Central memory CD8-positive, alpha-beta T cell (primary cell): ENCODE measurements at places on chromosomes 16 and 17.

- no peak for DNase-seq
- peaks cover 28% of the 10 kb centered on the region for H3K4me1 ChIP-seq
- no peak overlapping the region for H3K4me3 ChIP-seq
- H3K27ac ChIP-seq = no peak overlapping the region
Measured at GRCh38 chr16:11177578-11178160, 78.3 kb downstream of the SOCS1 start.

DNA sequence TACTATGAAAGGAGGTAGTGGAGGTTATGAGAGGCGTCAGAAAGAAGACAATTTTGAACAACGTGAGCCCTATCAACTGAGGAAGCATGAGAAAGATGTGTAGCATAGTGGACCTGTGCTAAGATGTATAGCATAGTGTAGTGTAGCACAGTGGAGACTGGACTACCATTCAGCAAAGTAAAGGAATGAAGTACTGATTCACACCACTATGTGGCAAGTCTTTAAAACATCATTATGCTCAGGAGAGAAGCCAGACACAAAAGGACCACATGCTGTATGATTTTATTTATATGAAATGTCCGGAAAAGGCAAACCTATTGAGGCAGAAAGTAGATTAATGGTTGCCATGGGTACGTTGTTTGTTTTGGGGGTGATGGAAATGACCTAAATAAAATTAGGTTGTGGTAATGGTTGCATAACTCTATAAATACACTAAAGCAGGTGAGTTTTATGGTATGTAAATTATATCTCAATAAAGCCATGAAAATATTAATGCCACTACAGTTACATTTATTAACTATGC is 20.4 kb upstream of the XYLT1 start:
- no peak for DNase-seq
- H3K4me3 ChIP-seq = no peak overlapping the region
- H3K4me1 ChIP-seq = no peaks in the 10 kb centered on the region
- peaks cover 11% of the 10 kb centered on the region for H3K27me3 ChIP-seq
- no peaks in the 10 kb centered on the region for H3K36me3 ChIP-seq
- no peak overlapping the region for H3K27ac ChIP-seq

GRCh38 chr17:68141050-68141449 is 105.5 kb downstream of the KPNA2 start:
- no peak overlapping the region for H3K4me3 ChIP-seq
- H3K27me3 ChIP-seq = no peaks in the 10 kb centered on the region
- H3K27ac ChIP-seq = peak overlapping the region; percentile 36

- H3K27me3 ChIP-seq = no peaks in the 10 kb centered on the region
- no peak overlapping the region for H3K4me3 ChIP-seq
- H3K27ac ChIP-seq = no peak overlapping the region
- no peak for DNase-seq
- H3K36me3 ChIP-seq = no peaks in the 10 kb centered on the region
- H3K4me1 ChIP-seq = no peaks in the 10 kb centered on the region
Measured at GRCh38 chr16:26133416-26134093, 441.8 kb downstream of the HS3ST4 start.

- no peak for DNase-seq
- peaks cover 16% of the 10 kb centered on the region for H3K4me1 ChIP-seq
- H3K36me3 ChIP-seq = peaks cover 6% of the 10 kb centered on the region
- no peak overlapping the region for H3K4me3 ChIP-seq
Measured at GRCh38 chr16:2960183-2961010, 3.7 kb upstream of the KREMEN2 start.

- peaks cover 13% of the 10 kb centered on the region for H3K36me3 ChIP-seq
- peaks cover 5% of the 10 kb centered on the region for H3K4me1 ChIP-seq
- no peaks in the 10 kb centered on the region for H3K27me3 ChIP-seq
- DNase-seq = no peak
- peak overlapping the region; percentile 51 for H3K27ac ChIP-seq
Measured at GRCh38 chr17:31535581-31535981, 144.1 kb downstream of the RAB11FIP4 start.

DNA sequence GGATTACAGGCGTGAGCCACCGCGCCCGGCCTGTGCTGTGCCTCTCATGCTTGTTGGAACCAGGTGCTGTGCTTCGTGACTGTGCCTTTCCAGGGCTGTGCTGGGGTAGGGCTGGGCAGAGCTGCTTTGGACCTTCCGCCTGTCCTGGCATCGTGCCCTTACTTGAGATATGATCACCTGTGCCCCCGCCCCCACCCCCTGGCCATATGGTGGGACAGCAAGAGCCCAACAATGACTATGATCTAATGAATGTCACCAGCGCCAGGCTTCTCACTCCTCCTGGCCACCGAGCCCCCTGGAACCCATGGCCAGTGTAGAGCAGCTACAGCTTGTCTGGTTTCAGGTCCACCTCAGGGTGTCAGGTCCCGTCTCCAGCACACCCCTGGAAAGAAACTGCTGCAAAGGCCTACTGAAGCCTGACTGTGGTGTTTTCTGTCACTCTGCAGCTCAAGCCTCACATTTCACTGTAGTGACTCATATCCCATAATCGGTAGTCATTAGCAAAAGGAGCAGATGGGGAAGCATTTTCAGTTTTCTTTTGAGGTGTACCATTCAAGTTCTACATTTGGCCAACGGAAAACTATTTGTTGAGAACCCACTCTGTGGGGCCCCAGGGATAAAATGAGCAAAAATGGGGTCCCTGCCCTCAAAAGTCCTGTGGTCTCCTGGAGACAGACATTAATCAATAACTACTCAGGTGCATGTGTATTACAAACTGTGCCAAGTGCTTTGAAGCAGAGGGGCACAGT is 22.1 kb downstream of the FCSK start:
- peaks cover 5% of the 10 kb centered on the region for H3K36me3 ChIP-seq
- H3K4me3 ChIP-seq = no peak overlapping the region
- H3K4me1 ChIP-seq = peaks cover 4% of the 10 kb centered on the region
- H3K27me3 ChIP-seq = no peaks in the 10 kb centered on the region
- DNase-seq = no peak

GRCh38 chr17:65064452-65065019 is 8.0 kb upstream of the GNA13 start:
- no peak for DNase-seq
- H3K4me3 ChIP-seq = no peak overlapping the region
- H3K36me3 ChIP-seq = no peaks in the 10 kb centered on the region
- H3K27ac ChIP-seq = no peak overlapping the region
- no peaks in the 10 kb centered on the region for H3K27me3 ChIP-seq
- H3K4me1 ChIP-seq = peaks cover 9% of the 10 kb centered on the region

DNA sequence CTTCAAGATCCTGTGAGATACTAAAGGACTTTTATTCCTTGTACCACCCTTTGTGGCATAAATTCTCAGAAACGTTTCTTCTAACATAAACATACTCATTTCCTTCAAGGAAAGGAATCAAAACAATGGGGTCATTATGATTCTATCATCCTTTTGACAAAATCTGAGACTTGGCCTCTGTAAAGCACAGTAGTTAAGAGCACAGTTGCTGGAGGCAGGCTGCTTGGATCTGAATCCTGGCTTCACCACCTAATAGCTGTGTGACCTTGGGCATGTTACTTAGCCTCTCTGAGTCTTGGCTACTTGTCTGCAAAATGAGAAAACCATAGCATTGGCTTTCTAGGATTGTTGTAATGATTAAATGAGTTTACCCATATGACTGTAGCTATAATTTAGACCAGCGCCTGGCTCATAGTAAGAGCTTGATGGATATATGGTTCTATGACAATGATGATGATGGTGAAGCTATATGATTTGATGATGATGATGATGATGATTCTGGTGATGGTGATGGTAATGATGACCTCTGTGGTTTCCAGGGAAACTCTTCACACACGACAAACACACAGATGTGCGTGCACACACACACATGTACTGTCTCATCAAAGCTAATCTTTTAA is 6.1 kb upstream of the KRT31 start:
- H3K27ac ChIP-seq = peak overlapping the region; percentile 8
- H3K4me1 ChIP-seq = peaks cover 34% of the 10 kb centered on the region
- H3K4me3 ChIP-seq = no peak overlapping the region
- peaks cover 4% of the 10 kb centered on the region for H3K27me3 ChIP-seq

- H3K27ac ChIP-seq = no peak overlapping the region
- H3K4me1 ChIP-seq = peaks cover 30% of the 10 kb centered on the region
- H3K4me3 ChIP-seq = no peak overlapping the region
Measured at GRCh38 chr16:23519282-23519681, 9.0 kb upstream of the GGA2 start.

- H3K36me3 ChIP-seq = no peaks in the 10 kb centered on the region
- no peak overlapping the region for H3K4me3 ChIP-seq
- H3K27ac ChIP-seq = no peak overlapping the region
Measured at GRCh38 chr17:55436224-55437158, 14.9 kb upstream of the MMD start.

GRCh38 chr16:80028581-80029380 is 428.2 kb upstream of the MAF start:
- peaks cover 9% of the 10 kb centered on the region for H3K4me1 ChIP-seq
- peaks cover 45% of the 10 kb centered on the region for H3K27me3 ChIP-seq
- DNase-seq = no peak
- H3K27ac ChIP-seq = no peak overlapping the region
- no peaks in the 10 kb centered on the region for H3K36me3 ChIP-seq
- H3K4me3 ChIP-seq = no peak overlapping the region

DNA sequence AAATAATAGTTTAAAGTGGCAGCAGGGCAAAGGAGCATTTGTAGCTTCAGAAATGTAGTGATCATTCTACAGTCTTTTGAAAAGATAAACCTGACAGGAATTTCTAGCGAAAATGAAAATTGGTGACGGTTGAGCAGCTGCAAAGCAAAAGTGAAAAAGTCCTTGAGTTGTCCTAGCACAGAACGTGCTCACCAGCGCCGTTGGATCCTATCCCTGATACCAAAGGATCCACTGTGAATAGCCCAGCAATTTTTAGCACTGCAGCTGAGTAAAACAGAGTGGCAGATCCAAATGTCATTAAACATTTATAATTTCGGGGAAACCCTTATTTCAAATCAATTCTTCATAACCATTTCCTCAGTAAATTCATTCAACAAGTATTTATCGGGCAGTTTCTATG is 453.8 kb upstream of the HSBP1 start:
- H3K36me3 ChIP-seq = peaks cover 1% of the 10 kb centered on the region
- no peak overlapping the region for H3K4me3 ChIP-seq
- H3K4me1 ChIP-seq = no peaks in the 10 kb centered on the region
- no peak for DNase-seq

- H3K36me3 ChIP-seq = peaks cover 6% of the 10 kb centered on the region
- no peak overlapping the region for H3K4me3 ChIP-seq
- peaks cover 12% of the 10 kb centered on the region for H3K4me1 ChIP-seq
- peaks cover 21% of the 10 kb centered on the region for H3K27me3 ChIP-seq
- no peak overlapping the region for H3K27ac ChIP-seq
Measured at GRCh38 chr17:43676471-43676870, 14.7 kb upstream of the MEOX1 start.

DNA sequence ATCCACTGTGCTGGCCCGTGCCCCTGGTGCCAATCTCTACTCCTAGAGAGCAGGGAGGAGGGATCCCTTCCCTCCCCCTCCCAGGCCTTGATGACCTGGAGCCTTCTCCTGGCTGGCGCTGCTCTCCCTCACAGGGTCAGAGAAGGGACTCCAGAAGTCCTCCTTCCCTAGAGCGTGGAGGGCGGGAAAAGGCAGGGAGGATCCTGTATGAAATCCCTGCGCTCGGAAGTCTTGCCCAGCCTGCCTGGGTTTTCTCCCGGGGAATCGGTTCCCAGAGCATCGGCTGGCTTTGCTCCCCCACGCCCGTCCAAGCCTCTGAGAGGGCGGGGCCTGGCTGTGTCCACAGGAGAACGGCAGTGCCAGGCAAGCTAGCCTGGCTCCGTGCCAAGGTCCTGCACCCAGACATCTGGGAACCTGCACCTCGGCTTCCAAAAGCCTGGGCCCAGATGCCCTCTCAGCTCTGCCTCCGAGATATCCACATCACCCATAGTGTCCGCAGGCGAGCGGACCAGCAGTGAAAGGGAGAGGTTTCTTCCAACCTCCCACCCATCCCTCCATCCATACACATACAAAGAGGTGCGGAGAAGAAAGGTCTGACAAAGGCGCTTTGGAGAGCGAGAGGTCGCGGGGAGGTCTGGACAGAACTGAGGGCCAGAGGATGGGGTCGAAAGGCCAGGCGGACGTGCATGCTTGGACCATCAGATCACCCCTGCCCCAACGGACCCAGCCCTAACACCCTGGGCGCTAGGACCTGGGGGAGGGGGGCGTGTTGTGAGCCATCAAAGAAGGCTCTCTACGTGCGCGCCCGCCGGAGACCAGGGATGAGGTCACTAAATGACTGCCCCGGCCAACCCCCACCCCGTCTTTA is 1.1 kb downstream of the MPP2 start:
- DNase-seq = no peak
- H3K4me1 ChIP-seq = peaks cover 19% of the 10 kb centered on the region
- peak overlapping the region; percentile 76 for H3K27ac ChIP-seq
- H3K27me3 ChIP-seq = peaks cover 38% of the 10 kb centered on the region
- peak overlapping the region; percentile 82 for H3K4me3 ChIP-seq
- H3K36me3 ChIP-seq = peaks cover 2% of the 10 kb centered on the region

GRCh38 chr16:75196836-75197235 is 10.1 kb downstream of the CTRB2 start:
- peaks cover 48% of the 10 kb centered on the region for H3K27me3 ChIP-seq
- no peaks in the 10 kb centered on the region for H3K36me3 ChIP-seq
- no peak for DNase-seq
- H3K4me3 ChIP-seq = no peak overlapping the region

GRCh38 chr17:3037259-3037658 is 26.1 kb downstream of the OR1D5 start:
- peaks cover 22% of the 10 kb centered on the region for H3K36me3 ChIP-seq
- no peaks in the 10 kb centered on the region for H3K27me3 ChIP-seq
- H3K4me1 ChIP-seq = peaks cover 17% of the 10 kb centered on the region
- no peak overlapping the region for H3K4me3 ChIP-seq
- DNase-seq = no peak

GRCh38 chr17:17491546-17491988 is 4.6 kb downstream of the RASD1 start:
- H3K4me3 ChIP-seq = no peak overlapping the region
- peaks cover 14% of the 10 kb centered on the region for H3K4me1 ChIP-seq
- H3K27me3 ChIP-seq = no peaks in the 10 kb centered on the region
- no peak overlapping the region for H3K27ac ChIP-seq

DNA sequence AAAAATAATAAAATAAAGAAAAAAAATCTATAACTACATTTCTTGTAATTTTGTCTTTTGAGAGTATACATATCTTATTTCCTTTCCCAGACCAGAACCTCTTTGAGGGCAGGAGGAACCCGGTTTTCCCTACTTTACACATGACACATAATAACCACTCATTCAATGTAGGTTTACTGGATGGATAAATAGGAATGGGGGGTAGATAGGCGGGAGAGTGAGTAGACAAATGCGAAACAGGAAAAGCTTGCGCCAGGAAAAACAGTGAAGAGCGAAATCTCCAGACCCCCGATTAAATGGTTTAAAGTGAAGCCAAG is 515 bp upstream of the GOSR2 start:
- peak overlapping the region; percentile 96 for H3K27ac ChIP-seq
- peaks cover 47% of the 10 kb centered on the region for H3K4me1 ChIP-seq
- peaks cover 3% of the 10 kb centered on the region for H3K36me3 ChIP-seq
- peak overlapping the region; percentile 92 for H3K4me3 ChIP-seq

- peak overlapping the region; percentile 75 for H3K27ac ChIP-seq
- H3K4me1 ChIP-seq = peaks cover 26% of the 10 kb centered on the region
- no peaks in the 10 kb centered on the region for H3K27me3 ChIP-seq
Measured at GRCh38 chr16:27432558-27432957, 30.6 kb downstream of the IL21R start.
